Hematopoietic multipotent progenitor cell treated with erythropoietin and hydrocortisone succinate and interleukin-3 and kit ligand, for 15 days (in vitro differentiated cells): ENCODE measurements at places on chromosomes 12 and 14.

DNA sequence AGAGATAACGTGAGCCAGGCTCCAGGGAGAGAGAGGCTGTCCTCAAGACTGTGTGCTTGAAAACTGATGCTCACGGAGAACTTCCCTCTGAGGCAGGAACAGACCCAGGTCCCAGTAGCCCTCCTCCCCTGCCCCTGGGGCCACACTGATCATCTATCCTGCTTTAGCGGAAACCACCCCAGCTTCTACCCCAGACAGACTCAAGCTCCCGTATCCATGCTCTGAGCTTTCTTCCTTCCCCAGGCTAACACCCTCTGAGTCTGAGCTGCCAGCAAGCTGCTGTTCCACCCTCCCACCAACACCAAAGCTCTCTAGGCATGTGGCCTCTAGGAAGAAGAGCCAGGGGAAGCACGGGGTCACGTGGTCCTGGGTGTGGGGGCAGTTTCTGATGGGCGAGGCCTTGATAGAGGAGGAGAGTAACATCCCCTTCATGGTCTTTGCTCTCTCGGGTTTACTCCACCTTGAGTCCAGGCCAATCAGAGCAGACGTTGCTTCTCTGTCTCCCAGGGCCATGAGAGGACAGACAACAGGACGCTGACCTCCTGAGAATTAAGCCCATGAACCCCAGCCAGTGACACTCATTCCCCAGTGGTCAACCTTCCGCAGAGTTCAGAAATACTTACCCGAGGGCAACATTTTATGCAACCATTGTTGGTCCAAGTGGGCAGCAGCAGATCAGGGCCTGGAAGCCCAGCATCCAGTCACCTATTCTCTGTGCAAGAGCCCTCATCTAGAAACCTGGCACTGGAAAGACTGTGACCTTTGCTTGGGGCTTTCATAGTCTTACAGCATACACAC, 1.4 kb downstream of the PCK2 start:
- peak; percentile 87 for DNase-seq

DNA sequence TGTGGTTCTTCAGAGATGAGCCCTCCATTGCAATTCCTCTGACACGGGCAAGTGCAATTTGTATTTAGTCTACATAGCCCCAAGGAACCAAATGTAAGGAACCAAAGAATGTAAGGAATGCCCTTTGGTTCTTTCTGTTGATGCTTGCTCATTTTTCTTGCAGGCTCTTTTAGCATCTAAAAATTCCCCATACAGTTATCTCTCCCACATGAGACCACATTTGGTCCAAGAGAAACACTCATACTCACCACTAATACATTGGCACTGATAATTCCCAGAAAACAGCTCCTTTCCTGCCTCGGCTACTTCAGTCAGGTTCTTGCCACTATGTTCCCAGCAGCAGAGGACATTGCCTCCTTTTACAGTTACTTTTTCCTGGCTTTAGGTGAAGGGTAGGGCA, 332.6 kb downstream of the AEBP2 start:
- no peak for DNase-seq

- peak; percentile 66 for DNase-seq
Measured at GRCh38 chr14:73741876-73742519, 27.8 kb upstream of the PNMA1 start.

GRCh38 chr14:68449561-68450181, 343.2 kb downstream of the ZFP36L1 start:
- DNase-seq, result no peak

- DNase-seq, result no peak
Measured at GRCh38 chr14:88987516-88987915, 163.1 kb downstream of the TTC8 start.

DNA sequence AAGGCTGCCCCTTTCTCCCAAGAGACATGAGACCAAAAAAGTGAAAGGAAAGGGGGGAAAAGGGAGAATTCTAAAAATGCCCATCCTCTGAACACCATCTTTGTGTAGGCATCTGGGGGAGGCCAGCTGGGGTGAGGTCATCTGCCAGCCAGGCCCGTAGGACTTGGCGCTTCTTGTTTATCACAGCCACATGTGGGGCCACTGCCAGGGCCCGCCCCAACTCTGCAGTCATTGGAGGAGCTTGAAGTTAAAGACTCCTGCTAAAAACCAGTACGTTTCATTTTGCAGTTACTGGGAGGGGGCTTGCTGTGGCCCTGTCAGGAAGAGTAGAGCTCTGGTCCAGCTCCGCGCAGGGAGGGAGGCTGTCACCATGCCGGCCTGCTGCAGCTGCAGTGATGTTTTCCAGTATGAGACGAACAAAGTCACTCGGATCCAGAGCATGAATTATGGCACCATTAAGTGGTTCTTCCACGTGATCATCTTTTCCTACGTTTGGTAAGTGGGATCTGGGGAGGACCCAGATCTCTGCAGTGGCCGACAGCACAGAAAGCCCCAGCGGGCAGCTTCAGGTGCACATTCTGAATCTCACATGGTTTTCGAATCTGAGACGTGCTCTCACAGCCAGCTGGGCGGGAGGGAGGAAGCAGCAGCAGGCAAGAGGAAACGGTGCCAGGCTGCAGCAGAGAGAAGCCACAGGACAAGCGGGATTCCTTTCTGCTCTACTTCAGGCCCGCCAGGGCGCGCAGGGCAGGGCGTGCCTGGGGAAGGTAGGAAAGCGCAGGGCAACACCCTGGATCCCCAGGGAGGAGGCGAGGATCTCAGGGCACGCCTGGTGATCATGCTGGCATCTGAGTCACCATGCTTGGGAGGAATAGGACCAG, at the start of gene P2RX7:
Gene P2RX7 (plus strand): TSS at position 276 of the 881 bp plus-strand sequence. CDS start 95 bp downstream, at position 371.
- DNase-seq, result peak; percentile 40

DNA sequence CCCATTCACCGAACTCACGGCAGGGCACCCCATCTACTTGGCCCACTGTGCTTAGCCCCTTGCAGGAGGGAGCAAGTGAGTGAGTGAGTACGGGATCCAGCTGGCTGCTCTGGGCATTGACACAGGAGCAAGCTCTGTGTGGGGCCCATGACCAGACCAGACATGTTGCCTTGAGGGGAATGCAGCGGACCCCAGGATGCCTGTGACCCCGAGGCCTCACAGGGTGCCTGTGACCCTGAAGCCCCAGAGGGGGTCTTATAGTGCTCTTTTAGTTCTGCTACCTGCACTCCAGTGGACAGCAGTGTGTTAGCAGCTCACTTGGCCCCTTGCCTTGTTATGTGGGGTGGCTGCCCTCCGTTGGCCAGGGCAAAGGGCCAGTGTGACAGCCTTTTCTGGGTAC, 255.8 kb downstream of the ETNK1 start:
- no peak for DNase-seq

- no peak for DNase-seq
Measured at GRCh38 chr14:68469208-68469713, 323.6 kb downstream of the ZFP36L1 start.

- DNase-seq, result no peak
Measured at GRCh38 chr12:54386403-54387113, 2.0 kb upstream of the ZNF385A start.

GRCh38 chr12:126784328-126784921, 1482.5 kb upstream of the TMEM132C start:
- DNase-seq, result peak; percentile 68

GRCh38 chr14:96191353-96191752, 13.3 kb upstream of the BDKRB2 start:
- DNase-seq, result no peak

GRCh38 chr12:62714774-62715721, 219.9 kb downstream of the PPM1H start:
- DNase-seq, result no peak

- DNase-seq, result peak; percentile 8
Measured at GRCh38 chr12:14664434-14665023, 31.9 kb downstream of the GUCY2C start.

DNA sequence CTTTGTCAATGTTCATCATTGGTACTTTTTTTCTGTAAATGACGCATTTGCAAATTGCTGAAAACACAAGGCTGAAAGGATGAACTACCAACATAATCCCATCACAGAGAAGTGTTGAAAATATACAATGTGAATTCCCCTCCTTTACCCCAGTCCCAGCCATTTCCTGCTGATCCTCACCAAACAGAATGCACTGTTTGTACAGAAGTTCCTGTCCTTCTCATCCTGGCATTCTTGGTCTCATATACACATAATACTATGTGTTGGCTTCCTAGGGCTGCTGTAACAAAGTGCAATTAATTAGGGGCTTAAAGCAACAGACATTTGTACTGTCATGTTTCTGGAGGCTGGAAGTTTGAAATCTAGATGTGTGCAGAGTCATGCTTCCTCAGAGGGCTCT, 836.2 kb upstream of the MGAT4C start:
- DNase-seq, result no peak

DNA sequence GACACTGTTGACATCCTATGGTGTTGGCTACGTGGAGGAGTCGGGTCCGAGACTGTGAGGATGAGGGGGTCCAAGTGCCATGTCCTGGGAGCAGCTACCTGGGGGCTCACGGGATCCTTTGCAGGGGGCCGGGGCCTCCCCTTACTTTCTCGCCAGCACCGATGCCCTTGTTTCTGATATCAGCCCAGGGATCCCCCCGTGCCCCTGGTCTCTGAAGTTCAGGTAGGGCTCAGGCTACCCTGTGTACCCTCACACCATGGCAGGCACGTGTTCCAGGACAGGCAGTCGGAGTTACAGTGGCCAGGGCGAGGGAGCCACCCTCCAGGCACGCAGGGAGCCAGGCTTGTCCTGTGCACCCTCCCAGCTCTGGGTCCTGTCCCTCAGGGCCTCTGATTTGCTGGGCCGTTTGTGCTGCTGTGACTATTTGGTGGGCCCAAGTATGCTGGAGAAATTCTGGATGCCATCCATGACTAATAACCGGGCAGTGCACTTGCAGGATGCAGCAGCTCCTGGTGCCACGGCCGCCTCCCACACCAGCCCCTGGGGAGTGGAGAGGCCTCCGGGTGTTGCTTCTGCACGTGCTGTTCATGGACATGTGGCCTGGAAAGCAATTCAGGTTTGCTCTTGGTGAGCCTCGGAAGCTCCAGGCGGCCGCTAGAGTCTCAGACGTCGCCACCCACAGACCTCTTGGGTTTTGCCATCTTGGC, 93.1 kb upstream of the SFSWAP start:
- DNase-seq, result no peak

- DNase-seq, result no peak
Measured at GRCh38 chr12:97305651-97306050, 157.0 kb upstream of the RMST start.

GRCh38 chr12:53193985-53194716, 12.9 kb downstream of the ITGB7 start:
- no peak for DNase-seq

- no peak for DNase-seq
Measured at GRCh38 chr12:17333287-17333686, 727.3 kb upstream of the LMO3 start.

GRCh38 chr14:103549361-103550311, 12.8 kb downstream of the BAG5 start:
- no peak for DNase-seq

DNA sequence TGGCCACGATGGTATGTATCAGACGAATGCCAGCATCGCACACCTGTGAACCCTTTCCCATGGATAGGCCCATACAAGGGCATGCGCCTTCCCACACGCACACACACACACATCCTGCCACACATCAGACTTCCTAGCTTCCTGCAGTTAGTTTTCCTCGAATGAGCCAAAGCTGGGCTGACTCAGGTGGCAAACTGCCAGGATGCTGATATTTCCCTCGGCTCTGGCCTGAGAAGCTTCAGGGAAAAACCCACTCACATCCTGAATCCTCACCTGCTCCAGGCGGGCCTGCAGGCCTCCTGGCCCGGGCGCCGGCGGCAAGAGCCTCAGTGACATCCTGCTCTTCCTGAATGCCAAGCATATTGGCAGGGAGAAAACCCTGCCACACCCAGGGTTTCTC, 22.4 kb downstream of the CALM1 start:
- no peak for DNase-seq

DNA sequence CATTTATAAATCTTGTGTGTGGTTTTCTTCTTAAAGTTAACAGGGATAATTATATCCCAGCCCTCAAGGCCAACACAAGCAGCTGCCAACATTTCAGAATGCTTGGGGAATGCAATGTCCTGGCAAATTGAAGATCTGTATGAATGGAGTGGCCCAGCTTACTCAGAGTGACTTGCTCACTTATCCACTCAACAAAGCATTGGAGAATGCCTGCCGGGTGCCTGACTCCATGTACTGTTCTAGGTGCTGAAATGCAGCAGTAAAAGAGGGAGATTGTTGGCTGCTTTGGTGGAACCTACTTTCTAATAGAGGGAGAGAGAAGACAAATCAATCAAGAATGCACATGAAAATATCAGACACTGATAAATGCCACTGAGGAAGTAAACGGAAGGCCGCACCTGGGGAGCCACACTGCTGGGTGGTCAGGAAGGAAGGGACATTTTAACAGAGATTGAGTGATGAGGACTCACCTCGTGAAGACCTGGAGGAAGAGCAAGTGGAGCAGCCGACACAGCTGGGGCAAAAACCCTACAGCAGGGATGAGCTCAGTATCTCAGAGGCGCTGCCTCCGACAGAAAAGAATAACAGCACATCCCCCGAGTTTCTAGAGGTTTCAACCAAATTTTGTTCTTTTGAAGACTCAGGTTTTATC, 61.2 kb upstream of the VASH1 start:
- DNase-seq, result no peak

DNA sequence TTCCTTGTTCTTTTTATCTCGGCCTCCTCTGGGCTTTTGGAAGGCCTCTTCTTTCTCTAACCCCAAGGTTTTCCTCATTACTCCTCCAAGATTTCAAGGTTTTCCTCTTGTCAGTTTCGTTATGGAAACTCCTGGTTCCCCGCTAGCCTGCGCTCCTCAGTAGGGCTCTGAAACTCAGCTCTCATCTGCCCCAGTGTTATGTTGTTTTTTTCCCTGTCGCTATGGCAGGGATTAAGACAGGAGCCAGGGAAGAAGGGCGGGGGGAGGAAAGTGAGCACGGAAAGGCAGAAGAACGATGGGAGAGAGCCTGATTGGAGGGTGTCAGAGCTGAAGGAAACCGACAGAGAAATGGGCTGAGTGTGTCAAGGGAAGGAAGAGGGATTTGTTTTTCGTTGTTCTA, 26.5 kb upstream of the JDP2 start:
- no peak for DNase-seq
